ENCODE measurements at places on chromosomes 13 and 19. TPM values are rescaled to one million over a fixed set of nuclear protein-coding genes. Genes with fewer than 3 reads are reported as not detected.

DAPK3 gene
- 63.6 TPM for total RNA-seq

SLC7A9 gene
- not detected for total RNA-seq

SIGLEC12 gene
- total RNA-seq: not detected

GGACT gene
- total RNA-seq: 3.8 TPM

ATCAY gene
- total RNA-seq: not detected

NLRP9 gene
- not detected for total RNA-seq

Data from airway epithelial cell (primary cell).